COLO829 (cell line): ENCODE measurements at places on chromosomes 5 and 9.

DNA sequence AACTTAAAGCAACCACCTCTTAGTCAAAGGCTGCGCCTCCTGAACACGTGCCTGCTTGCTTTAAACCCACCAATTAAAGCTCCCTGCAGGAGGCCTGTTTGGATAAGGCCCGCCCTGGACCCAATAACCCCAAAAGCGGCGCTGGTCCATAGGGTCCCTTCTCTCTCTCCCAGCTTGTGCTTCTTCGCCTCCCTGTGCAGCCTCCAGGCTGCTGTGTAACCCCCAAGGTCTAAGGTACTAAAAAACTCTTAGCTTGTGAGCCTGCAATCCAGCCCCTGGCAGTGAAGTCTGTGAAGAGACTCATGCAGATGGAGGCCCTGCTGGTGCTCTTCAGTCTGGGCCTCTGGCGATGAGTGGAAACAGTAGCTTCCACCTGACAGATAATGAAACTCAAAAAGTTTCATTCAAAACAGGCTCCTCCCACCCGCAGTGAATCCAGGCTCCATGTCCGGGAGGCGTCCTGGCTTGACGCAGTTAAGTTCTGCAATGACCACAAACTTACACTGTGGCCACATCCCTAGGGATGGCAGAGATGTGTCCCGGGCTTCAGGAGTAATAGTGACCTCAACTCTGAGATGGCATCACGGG is 97.3 kb downstream of the PRRT1B start:
- no peak for DNase-seq

DNA sequence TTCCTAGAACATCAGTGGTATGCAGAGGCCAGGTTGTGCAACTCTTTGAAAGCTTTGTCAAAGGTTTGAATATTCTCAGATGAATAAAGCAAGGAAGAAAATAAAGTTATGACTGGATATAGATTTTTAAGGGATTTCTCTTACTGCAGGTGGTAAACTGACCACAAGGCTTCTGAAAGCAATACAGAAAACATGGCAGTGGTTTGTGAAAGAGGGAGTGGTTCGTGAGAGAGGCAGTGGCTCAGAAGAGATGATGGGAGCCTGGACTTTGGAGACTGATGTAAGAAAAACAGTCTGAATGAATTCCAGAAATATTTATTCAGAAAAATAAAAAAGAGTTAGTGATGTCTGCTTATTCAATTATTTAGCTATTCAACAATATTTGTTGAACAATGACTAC is 380.4 kb upstream of the CTNND2 start:
- DNase-seq, result no peak

DNA sequence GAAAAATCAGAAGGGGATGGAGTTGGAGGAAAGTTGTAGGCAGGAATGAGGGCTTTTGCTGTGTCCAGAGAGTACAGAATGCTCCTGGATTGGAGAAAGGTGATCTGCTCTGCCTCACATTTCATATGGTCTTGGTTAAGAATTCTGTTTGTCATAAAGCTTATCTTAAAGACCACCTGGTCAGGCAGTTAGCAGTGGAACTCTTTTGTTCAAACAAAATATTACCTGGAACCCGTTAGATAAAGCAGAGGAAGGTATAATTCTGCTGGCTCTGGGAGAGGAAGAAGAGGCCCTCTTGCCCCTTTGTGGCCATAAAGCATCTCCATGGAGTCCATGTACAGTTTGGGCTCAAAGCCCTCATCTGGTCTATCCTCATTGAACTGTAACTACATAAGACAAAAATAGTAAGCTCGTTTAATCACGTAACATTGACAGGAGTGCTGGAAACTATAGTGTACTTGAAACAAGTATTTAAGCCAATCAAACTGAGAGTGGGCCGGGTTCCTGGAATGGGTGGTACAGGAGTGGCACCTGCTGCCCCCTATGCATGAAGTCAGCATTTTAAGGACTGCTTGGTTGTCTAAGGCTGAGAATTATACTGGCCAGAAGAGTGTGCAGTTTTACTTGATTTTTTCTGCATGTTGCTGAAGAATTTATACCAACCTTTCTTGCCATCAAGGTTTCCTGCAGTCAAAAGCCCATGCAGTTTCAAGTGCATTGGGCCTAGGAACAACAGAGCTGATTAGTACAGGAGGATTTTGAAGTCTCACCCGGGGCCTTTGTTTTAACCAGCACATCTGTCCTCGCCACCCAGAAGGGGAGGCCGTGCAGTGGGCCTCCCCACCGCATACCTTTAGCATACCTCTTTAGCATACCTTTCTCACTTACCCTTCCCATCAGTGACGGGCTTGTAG is 39.9 kb downstream of the STXBP1 start:
- no peak for DNase-seq

GRCh38 chr9:109488791-109489492 is 9.2 kb downstream of the PTPN3 start:
- DNase-seq, result no peak

- DNase-seq, result peak; percentile 40
Measured at GRCh38 chr5:78005021-78005785, 229.1 kb upstream of the TBCA start.
